Activated CD4-positive, alpha-beta memory T cell treated with anti-CD3 and anti-CD28 coated beads for 36 hours (primary cell): ENCODE measurements at places on chromosomes 11 and 22. TPM values are rescaled to one million over a fixed set of nuclear protein-coding genes. Genes with fewer than 3 reads are reported as not detected.

The SEZ6L gene
- not detected for total RNA-seq

The CBX7 gene
- 35.7 TPM for total RNA-seq

The USP2 gene
- 1.4 TPM for total RNA-seq

The OR2D2 gene
- total RNA-seq: not detected

The MAP6 gene
- not detected for total RNA-seq

The EMID1 gene
- not detected for total RNA-seq

The RIMBP3B gene
- total RNA-seq: 0.15 TPM

The MMP3 gene
- not detected for total RNA-seq

The WT1 gene
- total RNA-seq: not detected

The DRG1 gene
- total RNA-seq: 116 TPM
